ENCODE measurements at places on chromosomes 7 and 10.
A peak's percentile ranks its signal among the peaks of the same experiment; 100 is the strongest.

- no peak for DNase-seq
These were observed 14.1 kb upstream of the WDR86 start for GRCh38 chr7:151423936-151424335.

DNA sequence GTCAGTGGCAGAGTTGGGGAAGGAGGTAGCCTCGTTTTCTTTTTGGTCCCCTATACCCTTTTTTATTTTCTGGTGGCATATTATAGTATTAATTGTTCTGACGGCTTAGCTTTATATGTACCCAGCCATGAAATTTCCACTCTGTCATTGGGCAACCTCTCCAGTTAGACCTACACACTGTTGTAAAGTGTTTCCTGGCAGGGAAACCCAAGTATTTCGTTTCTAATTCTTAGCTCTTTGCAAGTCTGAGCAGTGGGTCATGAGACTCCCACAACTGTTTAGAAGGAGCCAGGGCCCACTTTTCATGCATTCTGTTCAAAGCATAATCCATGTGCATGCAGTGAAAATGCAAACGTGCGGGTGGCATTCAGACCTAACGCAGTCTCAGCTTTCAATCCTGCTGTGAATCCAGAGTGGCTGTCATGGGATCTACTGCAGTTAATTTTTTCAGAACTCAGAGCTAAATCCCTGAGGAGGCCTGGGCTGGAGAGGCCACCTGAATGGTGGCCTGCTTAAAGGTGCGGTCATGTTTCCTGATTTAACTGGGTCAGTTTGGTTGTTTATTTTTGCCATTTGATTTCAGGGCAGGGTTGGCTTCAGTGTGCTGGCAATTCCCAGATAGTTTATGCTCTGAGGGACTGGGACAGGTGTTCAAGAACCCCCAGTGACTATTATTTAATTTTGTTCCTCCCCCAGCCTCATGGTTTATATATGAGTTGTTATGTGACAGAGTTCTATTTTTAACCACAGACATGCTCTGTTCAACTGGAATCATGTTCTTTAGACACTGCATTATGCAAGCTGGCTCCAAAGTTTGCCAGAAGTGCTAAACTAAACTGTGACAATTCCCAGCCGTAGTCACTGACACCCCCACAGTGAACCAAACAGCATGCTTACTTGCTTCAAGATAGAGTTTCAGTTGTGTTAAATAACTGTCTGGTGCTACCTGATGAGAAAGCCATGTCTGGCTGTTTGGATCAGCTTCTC, 27.4 kb upstream of the SYPL1 start:
- DNase-seq: no peak

DNA sequence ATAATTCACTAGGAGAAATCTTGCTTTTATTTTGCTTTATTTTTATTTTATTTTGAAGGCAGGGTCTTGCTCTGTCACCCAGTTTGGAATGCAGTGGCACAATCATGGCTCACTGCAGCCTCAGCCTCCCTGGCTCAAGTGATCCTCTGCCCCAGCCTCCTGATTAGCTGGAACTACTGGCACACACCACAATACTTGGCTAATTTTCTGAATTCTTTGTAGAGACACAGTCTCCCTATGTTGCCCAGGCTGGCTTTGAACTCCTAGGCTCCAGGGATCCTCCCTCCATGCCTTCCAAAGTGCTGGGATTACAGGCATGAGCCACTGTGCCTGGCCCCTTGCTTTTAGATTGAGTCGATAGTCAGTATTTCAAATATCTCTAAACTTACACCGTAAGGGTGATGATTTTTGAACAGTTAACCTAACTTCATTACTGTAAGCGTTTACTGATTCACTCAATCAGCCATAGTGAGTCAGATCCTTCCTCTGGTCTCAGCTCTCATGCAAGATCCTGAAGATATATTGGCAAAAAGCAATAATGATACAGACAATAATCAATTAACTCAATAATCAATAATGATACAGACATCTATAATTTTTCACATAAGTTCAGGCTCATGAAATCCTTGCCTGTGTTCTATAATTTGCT, 239.5 kb downstream of the KIAA1217 start:
- DNase-seq: no peak

GRCh38 chr10:30736685-30737232, 107.2 kb upstream of the LYZL2 start:
- DNase-seq: no peak

- DNase-seq: no peak
These were observed 34.0 kb downstream of the GNA12 start for GRCh38 chr7:2809903-2810625.

DNA sequence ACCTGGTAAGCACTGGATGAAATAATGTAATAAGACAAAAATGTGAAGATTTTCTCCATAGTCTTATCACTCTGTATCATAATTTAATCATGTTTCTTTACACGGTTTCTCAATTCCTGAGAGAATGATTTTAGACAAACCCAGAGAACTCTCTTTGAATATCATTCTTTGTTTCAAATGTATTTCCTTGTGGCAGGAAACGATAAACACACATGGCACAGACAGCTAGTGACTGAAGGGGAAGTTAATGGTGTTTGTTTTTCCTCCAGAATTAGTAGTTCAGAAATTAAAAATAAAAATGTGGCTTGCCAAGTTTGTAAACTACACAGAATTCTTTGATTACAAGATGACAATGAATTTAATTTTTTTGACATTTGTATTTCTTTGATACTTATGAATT, 163.7 kb upstream of the PRPS1L1 start:
- DNase-seq: no peak

- DNase-seq: no peak
These were observed 443 bp downstream of the RNF32 start for GRCh38 chr7:156640949-156641485.

DNA sequence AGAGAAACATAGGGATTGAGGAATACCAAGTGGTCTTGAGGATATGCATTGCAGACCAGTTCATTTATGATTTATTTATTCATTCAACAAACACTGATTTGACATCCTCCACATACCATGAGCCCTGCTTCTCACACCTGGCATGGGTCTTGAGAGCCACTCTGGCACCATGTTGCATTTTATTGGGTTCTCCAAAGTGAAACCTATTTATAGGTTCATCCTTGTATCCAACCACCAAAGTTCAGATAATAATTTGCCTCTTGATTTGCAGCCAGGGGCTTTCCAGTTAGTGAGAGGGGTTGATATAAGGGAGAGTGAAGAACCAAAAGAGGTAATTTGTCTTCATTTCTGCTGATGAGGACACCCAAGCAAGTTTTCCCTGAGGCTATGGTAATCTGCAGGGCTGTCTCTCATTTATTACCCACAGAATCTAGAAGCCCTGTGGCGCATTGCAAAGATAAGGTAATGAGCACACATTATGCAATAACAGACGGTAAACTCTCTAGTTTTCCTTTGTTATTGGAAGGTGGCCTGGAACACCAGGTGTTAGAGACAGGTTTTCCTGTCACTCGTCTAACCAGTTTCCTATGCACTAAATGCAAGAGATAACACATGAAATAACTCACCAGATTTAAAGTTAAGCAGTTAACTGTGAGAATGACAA, 28.8 kb upstream of the ICA1 start:
- no peak for DNase-seq

DNA sequence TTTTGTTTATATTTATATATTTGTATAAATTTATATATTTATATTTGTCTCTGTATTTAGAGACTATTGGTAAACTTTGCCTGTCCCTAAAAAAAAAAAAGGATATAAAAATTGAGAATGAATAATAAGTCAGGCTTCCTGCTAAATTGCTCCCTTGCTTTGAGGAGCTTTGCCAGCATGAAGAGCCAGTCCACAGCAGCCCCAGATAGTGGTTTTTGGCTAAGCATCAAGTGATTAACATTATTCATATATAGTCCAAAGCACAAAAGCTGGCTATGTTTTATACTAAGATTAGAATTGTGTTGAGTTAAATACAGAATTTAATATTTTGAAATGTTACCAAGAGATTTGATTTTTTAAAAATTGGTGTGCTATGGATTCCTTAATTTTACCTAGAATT, 264.9 kb upstream of the FERD3L start:
- DNase-seq: no peak

DNA sequence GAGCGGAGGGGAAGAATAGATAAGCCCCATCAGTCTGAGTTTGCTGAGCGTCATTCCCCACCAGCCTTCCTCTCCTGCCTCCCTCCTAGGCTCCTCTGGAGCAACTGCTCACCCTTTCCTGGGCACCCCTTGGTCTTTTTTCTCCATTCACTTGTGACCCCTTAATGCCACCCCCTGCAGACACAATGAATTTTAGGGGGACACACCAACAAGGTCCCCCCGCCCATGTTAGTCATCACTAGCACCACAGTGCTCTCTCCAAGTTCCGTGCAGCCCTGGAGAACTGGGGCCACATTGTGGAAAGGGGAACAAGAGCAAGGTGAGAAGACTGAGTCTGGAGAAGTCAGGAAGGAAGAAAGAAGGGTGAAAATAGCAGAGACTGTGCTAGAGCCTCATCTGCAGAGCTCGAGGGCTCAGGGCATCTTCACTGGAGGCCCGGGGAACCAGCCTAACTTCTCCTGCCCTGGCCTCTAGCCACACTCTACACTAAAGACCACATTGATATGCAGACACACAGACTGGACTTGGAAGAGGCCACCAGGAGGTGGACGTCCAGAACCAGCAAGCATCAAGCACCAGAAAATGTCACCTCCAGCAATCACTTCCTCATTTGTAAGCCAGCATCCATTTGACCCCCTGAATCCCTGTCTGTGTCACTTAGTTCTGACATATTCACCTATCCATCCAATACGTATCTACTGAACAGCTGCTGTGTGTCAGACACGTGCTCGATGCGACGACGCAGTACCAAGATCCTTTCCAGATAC, 17.5 kb downstream of the RGR start:
- peak; percentile 69 for DNase-seq

GRCh38 chr7:26250239-26250638, 41.4 kb upstream of the SNX10 start:
- DNase-seq: no peak

- DNase-seq: no peak
These were observed 257.9 kb downstream of the PRPF18 start for GRCh38 chr10:13844651-13845050.

GRCh38 chr7:31122649-31123058, 70.5 kb downstream of the ADCYAP1R1 start:
- peak; percentile 93 for DNase-seq

Measured in vagina (tissue), 2 donors.